Inflammatory macrophage treated with lipopolysaccharide for 4 hours (primary cell): ENCODE measurements at places on chromosomes 2 and 18.

GRCh38 chr2:151106805-151107506 lies 154.7 kb downstream of the RBM43 start:
- DNase-seq = no peak

DNA sequence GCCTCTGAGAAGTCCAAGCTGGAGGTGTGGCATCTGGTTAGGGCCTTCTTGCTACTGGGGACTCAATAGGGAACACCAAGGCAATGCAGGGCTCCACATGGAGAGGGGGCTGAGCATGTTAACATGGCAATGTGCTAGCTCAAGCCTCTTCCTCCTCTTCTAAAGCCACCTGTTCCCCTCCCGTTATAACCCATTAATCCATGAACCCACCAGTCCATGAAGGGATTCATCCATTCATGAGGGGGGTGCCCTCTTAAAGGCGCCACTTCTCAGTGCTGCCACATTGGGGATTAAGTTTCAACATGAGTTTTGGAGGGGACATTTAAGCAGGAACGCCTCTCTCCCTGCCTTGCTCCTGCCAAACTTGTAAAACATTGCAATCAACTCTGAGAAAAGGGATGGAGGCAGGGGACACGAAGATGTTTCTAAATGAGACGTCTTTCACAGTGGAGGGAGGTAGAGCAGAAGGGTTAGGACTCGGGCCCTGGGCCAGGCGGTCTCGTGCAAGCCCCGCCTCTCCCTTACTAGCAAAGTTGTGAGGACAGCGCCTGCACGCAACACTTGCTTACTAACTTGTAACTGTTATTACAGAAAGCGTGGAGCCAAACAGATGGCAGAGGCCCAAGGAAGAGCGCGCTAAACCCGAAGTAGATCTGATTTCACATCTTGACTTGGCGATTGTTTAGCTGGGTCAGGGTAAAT lies 118.2 kb upstream of the ZNF516 start:
- DNase-seq = no peak

GRCh38 chr2:201250741-201251140 lies 9.6 kb upstream of the CASP8 start:
- no peak for DNase-seq

DNA sequence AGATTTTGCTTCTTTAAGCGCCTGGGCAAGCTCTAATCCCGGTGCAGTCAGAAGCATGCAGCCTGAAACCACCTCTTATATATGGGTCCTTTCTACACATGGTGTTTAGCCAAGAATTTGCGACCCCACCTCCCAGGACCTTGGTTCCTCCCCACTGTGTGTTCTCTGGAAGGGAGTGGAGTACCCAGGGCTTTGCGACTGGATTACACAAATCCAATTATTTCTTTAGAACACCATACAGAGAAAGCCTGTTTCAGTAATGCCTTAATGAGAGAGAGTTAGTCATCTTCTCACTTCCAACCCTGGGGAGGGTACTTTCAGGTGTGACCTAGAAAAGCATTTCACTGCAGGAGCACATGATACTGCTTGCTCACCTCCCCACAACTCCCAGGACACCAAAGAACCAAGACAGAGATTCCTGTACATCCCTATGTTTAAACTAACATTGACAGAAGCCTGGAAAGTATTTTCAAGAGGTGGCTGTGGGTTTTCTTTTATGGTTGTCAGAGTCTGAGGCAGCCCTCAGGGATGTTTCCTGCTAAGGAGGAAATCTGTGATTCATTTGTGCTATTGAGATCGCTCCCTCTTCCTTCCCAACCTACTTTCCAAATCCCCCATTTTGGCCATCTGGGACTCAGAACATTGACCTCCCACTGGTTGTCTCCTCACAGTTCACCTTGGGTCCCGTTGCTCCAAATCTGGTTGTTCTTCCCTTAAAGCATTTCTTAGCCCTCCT lies at the start of gene CAPN14:
Gene CAPN14, minus strand, starts transcription at position 51 of the 736 bp plus-strand sequence. CDS start 12,068 bp downstream, outside the sequence.
- DNase-seq = no peak

DNA sequence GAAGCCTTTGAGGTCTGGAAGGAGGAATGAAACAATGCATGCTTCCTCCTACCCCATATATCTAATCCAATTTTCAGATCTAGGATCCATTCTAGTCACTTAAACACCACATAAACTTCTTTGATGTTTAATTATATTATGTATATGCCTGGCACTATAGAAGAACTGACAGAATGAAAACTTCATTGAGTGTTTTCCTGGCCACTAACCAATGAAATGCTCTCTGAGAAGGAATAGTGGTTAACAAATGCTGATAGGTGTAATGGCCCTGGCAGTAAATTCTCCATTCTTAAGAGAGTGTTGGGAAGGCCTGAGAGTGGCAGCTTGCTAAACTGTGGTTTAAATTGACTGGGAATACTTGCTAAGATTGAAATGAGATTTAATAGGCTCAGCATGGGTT lies 710.0 kb downstream of the LRRTM4 start:
- DNase-seq = no peak

DNA sequence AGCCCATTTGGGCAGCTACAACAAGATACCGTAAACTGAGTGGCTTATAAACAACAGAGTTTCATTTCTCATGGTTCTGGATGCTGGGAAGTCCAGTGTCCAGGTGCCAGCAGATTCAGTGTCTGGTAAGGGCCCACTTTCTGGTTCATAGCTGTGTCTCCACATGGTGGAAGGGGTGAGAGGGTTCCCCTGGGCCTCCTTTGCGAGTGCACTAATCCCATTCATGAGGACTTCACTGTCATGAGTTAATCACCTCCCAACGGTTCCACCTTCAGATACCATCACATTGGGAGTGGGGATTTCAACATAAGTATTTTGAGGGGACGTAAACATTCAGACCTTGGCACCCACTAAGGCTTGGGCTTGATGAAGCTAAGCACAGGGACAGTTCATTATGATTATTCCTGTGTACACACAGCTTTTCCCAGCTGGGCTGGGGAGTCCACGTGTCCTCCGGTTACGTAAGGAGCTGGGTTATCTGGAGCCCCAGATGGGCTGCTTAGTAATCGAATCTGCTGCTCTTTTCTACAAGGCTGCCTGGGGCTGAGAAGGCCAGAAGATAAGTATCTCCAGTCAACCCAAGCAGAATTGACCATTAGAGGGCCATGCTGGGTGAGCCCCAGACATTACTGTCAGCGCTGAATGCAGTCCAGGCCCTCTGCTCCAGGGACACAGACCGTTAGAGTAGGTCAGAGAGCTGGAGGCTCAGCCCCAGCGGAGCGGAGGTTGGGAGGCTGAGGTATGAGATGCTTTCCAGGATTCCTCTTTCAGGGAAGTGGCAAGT lies 42.7 kb downstream of the EPAS1 start:
- no peak for DNase-seq

- DNase-seq = no peak
These were observed 132.3 kb downstream of the FOXI3 start for GRCh38 chr2:88320076-88320773.

GRCh38 chr2:136049011-136049742 lies 63.8 kb upstream of the DARS1 start:
- DNase-seq = peak; percentile 24

GRCh38 chr2:237486819-237487448 lies at the start of gene MLPH:
TSS of gene MLPH (plus strand) at chr2:237487251. CDS start at chr2:237493427, 6,176 bp downstream.
- peak; percentile 20 for DNase-seq

- no peak for DNase-seq
These were observed 26.0 kb upstream of the NOTO start for GRCh38 chr2:73176205-73176880.
